NCI-H524 (cell line): ENCODE measurements at places on chromosomes 12 and 14.

GRCh38 chr14:90551070-90551704, 154.4 kb downstream of the CALM1 start:
- DNase-seq, result no peak

DNA sequence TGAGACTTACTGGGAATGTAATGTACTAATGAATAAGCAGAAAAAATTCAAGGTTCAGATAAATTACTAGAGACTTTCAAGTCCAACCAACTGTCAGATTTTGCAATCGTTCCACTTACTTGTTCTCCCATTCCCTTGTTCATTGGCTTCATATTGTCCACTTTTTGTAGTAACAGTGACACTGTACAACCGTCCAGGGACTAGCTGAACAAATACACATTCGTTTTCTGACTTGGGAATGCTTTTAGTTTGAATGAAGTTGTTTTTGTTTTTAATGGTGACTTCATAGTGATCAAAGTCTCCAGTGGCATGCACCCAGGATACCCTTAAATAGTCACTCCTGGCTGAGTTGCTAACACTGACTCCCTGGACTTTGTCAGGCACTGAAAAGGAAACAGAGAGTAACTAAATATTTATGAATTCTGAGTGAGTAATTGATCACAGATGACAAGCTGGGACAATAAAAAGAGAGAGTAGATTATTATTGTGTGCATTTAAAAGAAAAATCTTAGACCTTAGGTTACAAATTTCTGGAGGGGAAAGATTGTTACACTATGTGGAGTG, 65.4 kb downstream of the PTPRB start:
- no peak for DNase-seq

GRCh38 chr12:112839386-112839972, 47.9 kb downstream of the RPH3A start:
- DNase-seq, result no peak

GRCh38 chr12:112305951-112306350, 76.3 kb downstream of the HECTD4 start:
- DNase-seq, result no peak
